Dermis microvascular lymphatic vessel endothelial cell (primary cell): ENCODE measurements at places on chromosomes 11 and 22. TPM values are rescaled to one million over a fixed set of nuclear protein-coding genes. Genes with fewer than 3 reads are reported as not detected.
A peak's percentile ranks its signal among the peaks of the same experiment; 100 is the strongest.

RTN4RL2 gene
- total RNA-seq = 0.13 TPM in 1 of 2 replicates, not detected in the other

CHCHD10 gene
- 7.4 and 15.2 TPM in 2 replicates for total RNA-seq

C11orf65 gene
- not detected in 2 replicates for total RNA-seq

LRRC74B gene
- total RNA-seq = not detected in 2 replicates

ADAMTS15 gene
- 3.2 and 26.2 TPM in 2 replicates for total RNA-seq

JRKL gene
- 4.2 and 4.3 TPM in 2 replicates for total RNA-seq

CCDC134 gene
- 3.7 and 4.2 TPM in 2 replicates for total RNA-seq

SCUBE2 gene
- total RNA-seq = 0.77 and 1.5 TPM in 2 replicates

MMP8 gene
- not detected in 2 replicates for total RNA-seq

ADM gene
- total RNA-seq = 137 and 314 TPM in 2 replicates

SMTNL1 gene
- not detected in 2 replicates for total RNA-seq

DDX10 gene
- total RNA-seq = 48.9 and 68.4 TPM in 2 replicates

LRRN4CL gene
- total RNA-seq = 0.38 and 0.51 TPM in 2 replicates

KRTAP5-7 gene
- not detected in 2 replicates for total RNA-seq

DNA sequence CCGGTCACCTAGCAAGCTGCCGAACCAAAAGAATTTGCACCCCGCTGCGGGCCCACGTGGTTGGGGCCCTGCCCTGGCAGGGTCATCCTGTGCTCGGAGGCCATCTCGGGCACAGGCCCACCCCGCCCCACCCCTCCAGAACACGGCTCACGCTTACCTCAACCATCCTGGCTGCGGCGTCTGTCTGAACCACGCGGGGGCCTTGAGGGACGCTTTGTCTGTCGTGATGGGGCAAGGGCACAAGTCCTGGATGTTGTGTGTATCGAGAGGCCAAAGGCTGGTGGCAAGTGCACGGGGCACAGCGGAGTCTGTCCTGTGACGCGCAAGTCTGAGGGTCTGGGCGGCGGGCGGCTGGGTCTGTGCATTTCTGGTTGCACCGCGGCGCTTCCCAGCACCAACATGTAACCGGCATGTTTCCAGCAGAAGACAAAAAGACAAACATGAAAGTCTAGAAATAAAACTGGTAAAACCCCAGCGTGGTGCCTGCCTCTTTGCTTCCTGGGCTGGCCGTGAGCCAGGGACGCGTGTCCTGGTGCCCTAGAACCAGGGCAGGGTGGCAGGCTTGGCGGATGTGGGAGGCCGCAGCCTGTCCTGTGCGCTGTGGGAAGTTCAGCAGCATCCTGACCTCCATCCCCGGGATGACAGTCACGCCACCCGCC, 13.2 kb downstream of the CCND1 start:
- peak; percentile 26 for DNase-seq

DNA sequence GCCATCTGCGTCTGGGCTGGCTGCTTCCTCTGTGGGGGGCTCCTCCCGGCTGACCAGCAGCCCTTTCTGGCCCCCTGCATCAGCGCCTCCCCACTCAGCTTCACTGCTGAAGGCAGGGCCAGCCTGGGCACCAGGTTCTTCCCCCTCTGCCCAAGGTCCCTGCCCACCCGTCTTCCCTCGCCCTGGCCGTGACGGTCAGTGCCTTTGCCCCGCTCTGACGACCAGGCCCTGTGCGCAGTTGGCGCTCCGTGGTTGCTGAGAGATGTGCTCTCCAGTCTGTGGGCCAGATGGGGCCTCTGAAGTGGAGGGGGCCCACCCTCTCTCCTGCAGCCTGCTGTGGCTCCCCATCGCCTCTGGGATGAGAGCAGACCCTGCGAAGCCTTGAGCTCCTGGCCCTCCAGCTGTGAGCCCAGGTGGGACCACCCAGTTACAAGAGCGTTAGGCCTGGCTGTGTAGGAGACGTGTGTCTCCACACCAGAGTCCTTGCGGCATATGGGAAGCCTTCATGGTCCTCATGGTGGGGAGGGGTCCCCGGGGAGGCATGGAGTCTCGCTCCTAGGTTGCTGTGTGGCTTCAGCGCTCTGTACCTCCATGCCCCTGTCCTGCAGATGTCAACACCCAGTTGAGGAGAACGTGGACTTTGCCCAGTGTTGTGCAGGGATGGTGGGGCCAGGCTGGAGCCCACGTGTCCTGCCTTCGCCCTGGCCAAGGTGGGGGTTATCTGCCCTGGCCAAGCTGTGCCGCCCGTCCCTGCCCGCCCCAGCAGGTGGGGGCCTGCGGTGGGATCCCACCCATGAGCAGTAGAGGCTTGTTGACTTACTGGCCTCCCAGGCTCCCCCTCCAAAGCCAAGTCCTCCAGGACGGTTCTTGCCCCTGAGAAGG, 14.2 kb downstream of the LRP5 start:
- DNase-seq = no peak

GRCh38 chr11:123129920-123130319, 65.1 kb downstream of the CLMP start:
- no peak for DNase-seq

DNA sequence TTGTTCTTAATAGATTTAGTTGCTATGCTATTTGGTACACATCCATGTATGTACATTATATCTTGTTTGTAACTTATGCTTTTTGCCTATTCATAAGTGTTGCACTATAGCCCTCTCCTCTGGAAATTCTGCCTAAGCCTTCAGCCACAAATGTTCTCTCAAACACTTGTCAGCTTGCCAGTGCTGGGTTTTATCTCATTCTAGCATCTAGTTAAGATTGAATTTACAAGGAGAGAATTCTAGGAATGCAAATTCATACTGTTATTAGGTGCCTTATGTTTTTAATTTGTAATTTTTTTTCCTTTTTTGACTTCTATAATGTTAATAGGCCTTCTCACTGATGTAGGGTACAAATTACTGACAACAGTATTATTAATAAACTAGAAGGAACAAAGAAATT, 14.6 kb upstream of the CTSC start:
- DNase-seq = peak; percentile 15

- DNase-seq = no peak
Measured at GRCh38 chr11:43962383-43963278, 20.2 kb downstream of the C11orf96 start.

DNA sequence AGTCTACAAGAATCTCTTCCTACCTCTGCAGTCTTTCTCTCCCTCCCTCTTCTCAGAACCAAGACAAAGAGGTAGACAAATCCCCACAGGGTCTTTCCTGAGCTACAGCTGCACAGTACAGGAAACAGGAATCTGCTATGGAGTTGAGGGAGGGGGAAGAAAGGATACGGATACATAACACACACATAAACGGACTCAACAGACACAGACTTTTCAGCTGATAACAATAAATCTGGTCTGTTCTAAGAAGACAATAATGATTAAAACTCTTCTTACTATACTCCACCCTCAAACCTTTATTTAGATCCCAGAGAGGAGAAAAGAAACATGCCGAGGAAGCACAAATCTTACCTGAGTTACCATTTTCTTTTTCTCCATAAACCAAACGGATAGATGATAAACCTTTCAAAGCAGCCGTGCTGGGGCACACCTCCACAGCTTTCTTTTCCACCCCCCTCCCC, 122.2 kb downstream of the APOL5 start:
- no peak for DNase-seq

GRCh38 chr11:124934862-124935547, 842 bp downstream of the HEPACAM start:
- DNase-seq = peak; percentile 39

DNA sequence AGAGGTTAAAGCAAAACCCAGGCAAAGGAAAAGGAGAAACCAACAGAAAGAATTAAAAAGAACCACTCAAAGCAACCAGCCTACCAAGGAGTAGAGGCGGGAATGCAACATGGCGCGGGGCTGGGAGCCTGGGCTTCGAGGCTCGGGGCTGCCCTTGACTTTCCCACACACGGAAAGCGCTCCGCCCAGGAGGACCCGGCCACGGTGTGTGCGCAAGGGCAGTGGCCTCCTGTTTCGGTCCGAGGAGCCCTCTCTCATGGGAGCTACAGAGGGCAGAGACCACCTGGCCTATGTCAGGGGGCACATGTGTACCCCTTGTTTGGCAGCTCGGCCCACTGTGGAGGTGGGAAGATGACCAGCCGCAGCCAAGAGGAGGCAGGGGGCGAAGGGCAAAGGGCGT, 55.9 kb downstream of the APOL1 start:
- DNase-seq = no peak

DNA sequence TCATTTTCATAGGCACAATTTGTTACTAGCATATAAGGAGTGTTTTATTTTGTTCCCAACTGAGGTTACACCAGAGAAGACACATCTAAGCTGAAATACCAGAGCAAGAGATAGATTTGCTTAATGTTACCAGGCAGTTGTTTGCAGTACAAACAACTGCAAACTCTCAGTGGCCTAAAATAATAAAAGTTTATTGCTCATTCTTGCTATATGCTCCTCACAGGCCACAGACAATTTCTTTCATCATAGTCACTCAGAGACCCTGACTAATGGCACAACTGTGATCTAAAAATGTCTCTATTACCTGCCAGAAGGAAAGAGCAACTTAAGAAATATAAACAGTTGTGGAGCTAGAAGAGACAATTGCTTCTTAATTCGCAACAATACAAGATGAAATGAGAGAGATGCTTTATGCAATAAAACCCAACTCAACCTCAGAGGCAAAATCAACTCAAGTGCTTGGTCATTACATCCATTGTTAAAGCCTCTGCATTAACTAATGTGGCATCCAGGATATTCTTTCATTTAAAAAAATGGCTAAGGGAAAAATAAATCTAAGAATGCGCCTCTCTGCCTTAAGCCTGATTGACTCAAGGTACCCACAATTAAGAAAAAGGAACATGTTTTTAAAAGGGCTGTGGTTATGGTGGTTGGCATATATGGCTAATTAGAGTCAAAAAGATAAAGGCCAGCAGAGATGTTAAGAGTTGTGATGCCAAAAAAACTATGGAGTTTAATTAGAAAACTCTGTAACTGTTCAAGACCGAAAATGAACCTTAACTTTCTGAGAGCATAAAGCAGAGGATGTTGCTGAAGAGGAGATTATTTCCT, 103.7 kb downstream of the CD44 start:
- no peak for DNase-seq

GRCh38 chr11:121892863-121893262, 223.2 kb downstream of the BLID start:
- DNase-seq = no peak

- DNase-seq = no peak
Measured at GRCh38 chr11:111417766-111418435, 38.8 kb upstream of the POU2AF1 start.

- DNase-seq = no peak
Measured at GRCh38 chr22:19674929-19675253, 39.4 kb upstream of the SEPTIN5 start.

GRCh38 chr22:20268279-20269012, at the start of gene RTN4R:
RTN4R (minus strand) TSS chr22:20268318; CDS start chr22:20268092, 226 bp downstream.
- peak; percentile 1 for DNase-seq

GRCh38 chr11:130383344-130384211, 44.8 kb downstream of the ADAMTS8 start:
- no peak for DNase-seq

DNA sequence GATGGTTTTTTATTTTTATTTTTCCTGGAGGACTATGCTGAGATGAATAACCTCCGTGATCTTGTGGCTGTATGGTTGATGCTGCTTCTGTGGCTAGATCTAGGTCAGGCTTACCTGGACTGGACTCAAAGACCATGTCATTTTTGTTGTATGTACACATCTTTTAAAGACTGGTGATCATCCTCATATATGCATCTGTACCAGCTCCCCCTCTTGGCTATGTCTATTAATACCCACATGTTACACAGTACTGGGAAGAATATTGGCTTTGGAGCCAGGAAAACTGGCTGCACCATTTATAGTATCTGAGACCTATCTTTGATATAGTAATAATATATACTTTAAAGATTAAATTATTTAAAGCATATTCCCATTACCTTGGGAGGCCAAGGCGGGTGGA, 18.4 kb upstream of the PITPNB start:
- peak; percentile 24 for DNase-seq

GRCh38 chr11:10382518-10382917, 72.5 kb upstream of the AMPD3 start:
- no peak for DNase-seq

GRCh38 chr11:67240576-67241389, 25.5 kb upstream of the GRK2 start:
- peak; percentile 78 for DNase-seq

GRCh38 chr22:36860821-36861659, at the start of gene NCF4:
NCF4 (plus strand) TSS chr22:36861006; CDS start chr22:36861172, 166 bp downstream.
- DNase-seq = no peak

- no peak for DNase-seq
Measured at GRCh38 chr11:117839936-117840813, 15.6 kb upstream of the FXYD2 start.

DNA sequence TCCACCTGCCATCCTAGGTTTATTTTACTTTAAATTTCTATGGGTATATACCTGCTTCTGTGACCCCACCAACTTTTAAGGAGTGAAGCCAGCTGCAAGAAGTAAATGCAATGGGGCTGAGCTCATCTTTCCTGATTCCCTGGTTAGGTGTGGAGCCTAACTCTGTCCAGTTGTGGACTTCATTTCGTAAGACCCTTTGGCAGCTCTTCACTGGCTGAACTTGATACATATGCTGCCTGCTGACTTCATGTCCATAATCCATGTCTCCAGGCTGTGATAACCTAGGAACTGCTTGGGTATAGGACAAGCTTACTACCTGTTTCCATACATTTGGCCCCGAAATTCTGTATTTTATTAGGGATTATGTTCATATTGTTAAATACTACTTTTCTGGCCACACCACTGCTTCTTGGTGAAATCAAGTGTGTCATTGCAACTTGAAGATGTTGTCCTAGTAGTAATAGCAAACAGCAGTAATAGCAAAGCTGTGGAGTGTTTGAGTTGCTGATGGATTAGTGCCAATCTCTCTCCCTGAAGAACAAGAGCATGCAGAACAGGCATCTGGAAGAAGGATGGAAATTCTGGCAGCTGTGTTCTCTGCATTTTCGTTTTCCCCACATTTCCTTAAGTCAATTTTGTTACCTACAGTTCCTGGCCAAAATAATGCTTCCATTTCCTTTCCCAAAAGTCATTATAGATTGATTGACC, 31.2 kb downstream of the LDLRAD3 start:
- no peak for DNase-seq

GRCh38 chr11:14669958-14670357, 26.4 kb downstream of the PDE3B start:
- no peak for DNase-seq

GRCh38 chr22:31143537-31143936, 3.2 kb upstream of the PLA2G3 start:
- no peak for DNase-seq

DNA sequence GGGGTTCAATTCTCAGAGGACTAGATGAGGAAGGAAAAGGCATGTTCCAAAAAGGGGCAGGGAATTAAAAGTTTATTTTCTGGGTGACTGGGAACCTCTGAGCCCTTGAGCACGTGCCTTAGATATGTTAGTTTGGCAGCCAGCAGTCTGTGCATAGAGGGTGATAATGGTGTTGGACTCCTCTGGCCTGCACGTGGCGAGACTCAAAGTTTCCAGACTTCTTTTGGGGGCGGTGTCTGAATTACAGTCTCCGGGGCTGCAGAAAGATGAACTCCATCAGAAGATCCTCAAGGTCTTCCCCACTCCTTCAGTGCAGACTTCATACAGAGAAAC, 861 bp upstream of the ZNRF3 start:
- DNase-seq = peak; percentile 15
